ENCODE measurements at places on chromosomes 16 and 17. TPM values are rescaled to one million over a fixed set of nuclear protein-coding genes. Genes with fewer than 3 reads are reported as not detected.

GRCh38 chr17:1328437-1328836 lies 49.0 kb downstream of the TRARG1 start:
- no peak for DNase-seq

DNA sequence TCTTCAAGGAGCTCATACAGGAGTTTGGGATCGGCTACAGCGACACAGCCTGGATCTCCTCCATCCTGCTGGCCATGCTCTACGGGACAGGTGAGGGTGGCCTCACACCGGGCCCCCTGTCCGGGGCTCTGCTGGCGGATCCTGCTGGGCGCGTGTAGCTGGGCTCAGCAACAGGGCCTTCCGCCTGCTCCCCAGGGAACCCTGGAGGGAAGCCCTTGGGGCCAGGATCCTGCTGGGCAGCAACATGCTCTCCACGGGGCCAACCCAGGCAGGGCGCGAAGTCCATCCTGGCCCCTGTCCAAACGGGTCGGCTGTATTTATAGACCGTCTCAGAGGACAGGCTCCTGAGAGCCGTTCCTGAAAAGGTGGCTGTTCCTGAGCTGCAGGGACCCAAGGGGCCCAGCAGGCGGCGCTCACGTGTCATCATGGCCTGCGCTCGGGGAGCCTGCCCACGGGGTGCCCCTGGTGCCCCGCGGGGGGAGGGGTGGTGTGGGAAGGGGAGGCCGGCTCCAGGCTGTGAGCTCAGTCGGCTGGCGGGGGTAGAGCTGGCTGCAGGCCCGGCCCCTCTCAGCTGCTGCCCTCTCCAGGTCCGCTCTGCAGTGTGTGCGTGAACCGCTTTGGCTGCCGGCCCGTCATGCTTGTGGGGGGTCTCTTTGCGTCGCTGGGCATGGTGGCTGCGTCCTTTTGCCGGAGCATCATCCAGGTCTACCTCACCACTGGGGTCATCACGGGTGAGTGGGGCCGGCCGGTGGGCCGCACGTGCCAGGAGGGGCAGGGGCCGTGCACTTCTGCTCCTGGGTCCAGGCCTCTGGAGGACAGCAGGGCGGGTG lies 7.5 kb downstream of the SLC16A3 start:
- peak; percentile 88 for DNase-seq

DNA sequence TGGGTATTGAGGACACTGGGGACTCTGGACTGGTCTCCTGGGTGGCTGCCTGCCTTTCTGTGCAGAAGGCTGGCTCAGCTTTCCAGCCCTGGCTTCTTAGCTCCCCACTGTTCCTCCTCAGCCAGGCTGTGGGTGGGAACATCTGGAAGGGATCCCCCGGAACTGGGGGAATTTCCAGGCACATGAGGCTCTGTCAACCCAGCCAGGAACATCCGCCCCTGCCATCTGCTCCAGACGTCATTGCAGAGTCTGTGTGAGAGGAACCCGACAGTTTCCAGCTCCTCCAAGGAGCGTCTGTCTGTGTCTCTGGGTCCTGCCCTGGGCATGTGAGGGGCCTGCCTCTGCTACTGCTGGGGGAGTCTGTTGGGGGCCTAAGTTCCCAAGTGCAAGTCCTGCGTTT lies 36.2 kb upstream of the CRHR1 start:
- no peak for DNase-seq

- DNase-seq, result peak; percentile 97
Observed at GRCh38 chr16:679814-680624, at the start of gene STUB1. TSS of gene STUB1 (plus strand) at chr16:680410. CDS start at chr16:680526, 116 bp downstream.

DNA sequence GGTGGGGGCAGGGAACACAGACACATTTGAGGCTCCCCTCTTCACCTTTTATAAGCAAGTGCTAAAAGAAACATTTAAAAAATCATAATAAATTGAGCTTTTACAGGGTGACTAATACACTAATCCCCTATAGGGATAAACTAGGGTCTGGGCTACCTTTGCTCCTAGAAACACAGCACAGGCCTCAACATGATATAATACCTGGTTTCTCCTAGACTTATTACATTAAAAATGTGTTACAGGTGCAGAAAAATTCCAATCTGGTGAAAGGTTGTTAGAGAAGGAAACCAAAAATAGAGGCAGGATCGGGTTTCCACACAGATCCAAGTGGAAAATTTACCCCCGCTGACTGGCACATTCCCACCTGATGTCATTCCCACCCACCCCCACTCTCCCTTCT lies 124.7 kb upstream of the NOG start:
- no peak for DNase-seq

DNA sequence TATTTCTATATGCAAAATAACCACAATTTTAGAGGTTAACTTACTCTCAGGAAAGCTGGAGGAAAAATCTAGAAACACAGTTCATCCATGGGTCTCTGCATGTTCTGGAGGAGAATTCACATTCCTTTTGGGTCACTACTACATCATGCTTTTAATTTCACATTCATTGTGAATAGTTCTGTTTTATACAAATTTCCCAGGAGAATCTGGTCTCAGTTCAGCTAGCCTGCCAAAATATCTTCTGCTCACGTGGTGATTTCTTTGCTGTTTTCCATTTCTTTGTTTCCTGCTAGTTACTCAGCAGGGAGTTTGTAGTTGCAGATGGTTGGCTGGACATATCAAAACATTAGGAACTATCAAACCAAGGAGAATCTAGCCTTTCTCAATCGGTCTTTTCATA lies at the start of gene ABCA9:
Gene ABCA9, minus strand, starts transcription at position 106 of the 400 bp plus-strand sequence. CDS start 9,801 bp downstream, outside the sequence.
- DNase-seq, result no peak

DNA sequence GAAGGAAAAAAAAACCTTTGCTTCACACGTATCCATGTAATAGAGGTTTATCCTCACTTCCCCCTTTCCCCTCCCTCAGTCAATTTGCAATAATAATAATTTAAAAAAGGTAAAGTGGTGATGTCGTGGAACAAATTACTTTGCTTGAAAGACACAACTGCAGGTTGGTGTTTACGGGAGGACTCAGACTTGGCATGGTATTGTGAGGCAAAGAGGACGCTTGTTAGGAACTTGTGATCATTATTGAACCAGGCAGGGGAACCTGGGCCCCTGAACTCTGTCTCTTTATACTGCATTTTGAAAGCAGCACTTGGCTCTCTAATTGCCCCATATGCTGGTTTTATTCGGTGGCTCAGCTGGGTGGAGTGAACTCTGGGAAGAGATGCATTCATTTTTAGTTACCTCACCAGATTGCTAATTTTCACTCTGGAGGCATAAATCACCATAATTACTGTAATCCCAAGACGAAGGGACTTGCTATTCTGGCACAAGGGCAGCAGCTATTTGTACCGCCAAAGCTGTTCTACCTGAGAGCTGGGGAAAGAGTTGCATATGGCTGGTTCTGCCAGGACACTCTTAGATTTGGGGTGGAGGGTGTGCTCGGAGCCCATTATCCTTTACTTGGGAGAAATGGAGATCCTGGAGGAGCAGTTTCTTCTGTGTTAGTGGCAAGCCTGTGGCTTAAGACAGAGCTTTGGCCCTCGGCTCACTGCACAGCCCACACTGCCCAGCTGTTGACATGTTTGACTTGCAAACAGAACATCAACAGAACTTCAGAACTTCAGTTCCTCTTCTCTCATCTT lies 5.7 kb upstream of the DHX8 start:
- DNase-seq, result no peak

- DNase-seq, result peak; percentile 77
Observed at GRCh38 chr16:84501077-84501735, 3.3 kb downstream of the MEAK7 start.

- peak; percentile 93 for DNase-seq
Observed at GRCh38 chr17:42536372-42537155, 523 bp downstream of the NAGLU start.

DNA sequence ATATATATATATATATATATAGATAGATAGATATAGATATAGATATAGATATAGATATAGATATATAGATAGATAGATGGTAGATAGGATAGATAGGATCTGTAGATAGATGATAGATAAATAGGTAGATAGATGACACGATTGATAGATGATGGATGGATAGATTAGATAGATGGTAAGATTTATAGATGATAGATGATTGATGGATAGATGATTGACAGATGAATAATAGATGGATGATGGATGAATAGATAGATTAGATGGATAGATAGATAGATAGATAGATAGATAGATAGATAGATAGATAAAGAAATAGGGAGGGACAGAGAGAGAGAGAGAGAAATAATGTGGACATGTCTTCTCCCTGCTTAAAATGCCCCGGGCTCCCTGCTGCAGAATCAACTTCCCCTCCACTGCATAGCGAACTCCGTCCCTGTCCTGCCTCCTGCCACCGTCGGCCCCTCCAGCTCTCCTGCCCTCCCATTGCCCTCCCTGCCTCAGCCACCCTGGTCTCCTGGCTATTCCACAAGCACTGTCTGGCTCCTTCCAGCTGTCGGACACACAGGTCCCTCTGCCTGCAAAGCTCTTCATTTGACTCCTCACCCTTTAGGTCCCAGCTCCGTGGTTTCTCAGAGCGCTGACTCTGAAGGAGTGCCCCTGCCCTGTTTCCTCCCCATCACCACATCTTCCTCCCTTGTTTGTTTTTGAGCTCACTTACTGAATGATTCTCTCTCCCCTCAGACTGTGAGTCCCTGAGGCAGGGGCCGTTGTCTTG lies 254.0 kb downstream of the KATNIP start:
- DNase-seq, result no peak

Gene SLC2A4
- total RNA-seq, result 7.6 TPM

GRCh38 chr16:743794-744500 lies 3.1 kb upstream of the CIAO3 start:
- DNase-seq, result no peak

- DNase-seq, result no peak
Observed at GRCh38 chr16:30927789-30928378, 4.5 kb downstream of the FBXL19 start.

DNA sequence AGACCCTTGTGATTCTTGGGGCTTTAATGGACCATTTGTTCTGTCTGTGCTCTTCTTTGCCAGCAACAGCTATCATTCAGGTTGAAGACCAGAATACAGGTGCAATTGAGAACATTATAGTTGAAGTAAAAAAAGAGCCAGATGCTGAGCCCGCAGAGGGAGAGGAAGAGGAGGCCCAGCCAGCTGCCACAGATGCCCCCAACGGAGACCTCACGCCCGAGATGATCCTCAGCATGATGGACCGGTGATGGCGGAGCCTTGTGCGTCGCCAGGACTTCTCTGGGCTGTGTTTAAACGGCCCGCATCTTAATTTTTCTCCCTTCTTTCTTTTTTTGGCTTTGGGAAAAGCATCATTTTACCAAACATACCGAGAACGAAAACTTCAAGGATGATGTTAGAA lies 7.3 kb upstream of the CARMIL2 start:
- DNase-seq, result no peak

Gene TMC8
- total RNA-seq, result 26.9 TPM

Gene TERB1
- total RNA-seq, result not detected

Gene DRC7
- total RNA-seq, result not detected

DNA sequence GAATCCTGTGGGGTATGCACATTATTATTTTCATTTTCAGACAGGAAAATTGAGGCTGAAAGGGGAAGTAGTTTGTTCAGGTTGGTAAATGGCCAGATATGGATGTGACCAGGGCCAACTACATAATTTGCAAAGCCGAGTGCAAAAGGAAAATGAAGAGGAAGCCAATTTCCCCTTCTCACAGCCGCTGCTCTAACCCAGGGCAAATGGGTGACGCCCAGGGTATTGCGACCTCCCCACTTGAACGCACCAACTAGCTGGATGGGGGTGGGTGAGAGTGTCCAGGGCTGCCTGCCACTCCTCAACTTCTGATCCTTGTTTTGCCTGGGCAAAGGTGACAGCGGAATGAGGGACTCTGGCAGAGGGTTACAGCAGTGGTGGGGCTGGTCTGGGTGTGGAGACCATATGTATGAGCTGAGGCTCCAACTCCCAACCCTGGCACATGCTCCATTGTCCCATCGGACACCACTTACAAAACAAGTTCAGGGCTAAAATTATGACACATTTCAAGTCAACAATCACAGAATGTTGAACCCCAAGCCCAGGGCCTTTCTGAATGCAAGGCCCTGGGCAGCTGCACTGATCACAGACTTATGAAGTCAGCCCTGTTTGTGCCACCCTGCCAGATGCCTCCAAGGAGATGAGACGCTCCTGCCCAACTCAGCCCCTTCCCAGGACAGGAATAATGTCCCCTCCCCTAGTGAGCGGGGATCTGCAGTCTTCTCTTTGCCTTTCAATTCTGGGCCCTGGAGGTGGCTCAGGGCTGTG lies 1.7 kb downstream of the ANKRD40CL start:
- DNase-seq, result peak; percentile 73

GRCh38 chr17:28267720-28268609 lies 51.0 kb upstream of the TMEM97 start:
- no peak for DNase-seq

Gene METTL26
- total RNA-seq, result 44.5 TPM

GRCh38 chr16:86452451-86452850 lies 57.9 kb upstream of the FOXF1 start:
- DNase-seq, result no peak

Gene CDH5
- total RNA-seq, result 12.5 TPM

DNA sequence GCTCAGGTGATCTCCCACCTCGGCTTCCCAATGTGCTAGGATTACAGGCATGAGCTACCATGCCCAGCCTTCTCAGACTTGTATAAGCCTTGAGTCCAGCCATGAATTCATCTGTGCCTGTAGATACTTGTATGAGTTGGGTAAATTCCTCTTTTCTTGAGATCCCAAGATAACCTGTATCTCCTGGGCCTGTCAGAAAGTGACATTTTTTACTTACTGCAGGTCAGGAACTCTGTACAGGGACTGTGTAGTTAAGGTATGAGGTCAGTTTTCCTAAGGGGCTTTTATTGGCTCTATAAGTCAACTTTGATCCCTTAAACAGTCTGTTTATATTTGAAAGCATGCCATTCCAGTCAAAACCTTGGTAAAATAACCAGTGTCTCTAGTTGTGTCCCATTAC lies 106.3 kb upstream of the HAS3 start:
- no peak for DNase-seq

- DNase-seq, result no peak
Observed at GRCh38 chr17:73760439-73760758, 116.2 kb upstream of the SDK2 start.

GRCh38 chr16:31868691-31869167 lies 4.9 kb upstream of the ZNF267 start:
- DNase-seq, result peak; percentile 77

Gene HOXB5
- total RNA-seq, result 7.7 TPM

Gene ELMO3
- total RNA-seq, result 119 TPM

Gene CMTM1
- total RNA-seq, result not detected

Gene RASD1
- 15.0 TPM for total RNA-seq

Gene CD300LG
- total RNA-seq, result not detected

Gene CDRT15
- total RNA-seq, result not detected

GRCh38 chr17:19448341-19449268 lies 37.6 kb downstream of the RNF112 start:
- no peak for DNase-seq

Gene CCDC200
- not detected for total RNA-seq

Gene LGALS9C
- 47.3 TPM for total RNA-seq

Gene KRTAP2-2
- total RNA-seq, result not detected

- DNase-seq, result no peak
Observed at GRCh38 chr16:1946495-1947368, 3.7 kb upstream of the MSRB1 start.

GRCh38 chr16:48204825-48205151 lies 39.3 kb upstream of the LONP2 start:
- DNase-seq, result no peak

All from Peyer's patch (tissue), 4 donors.